ENCODE measurements at places on chromosomes 13 and 19.

GRCh38 chr13:44400736-44401135 lies 27.1 kb downstream of the SERP2 start:
- no peak for DNase-seq

- no peak for DNase-seq
Measured at GRCh38 chr13:101026736-101027398, 352.3 kb upstream of the TMTC4 start.

DNA sequence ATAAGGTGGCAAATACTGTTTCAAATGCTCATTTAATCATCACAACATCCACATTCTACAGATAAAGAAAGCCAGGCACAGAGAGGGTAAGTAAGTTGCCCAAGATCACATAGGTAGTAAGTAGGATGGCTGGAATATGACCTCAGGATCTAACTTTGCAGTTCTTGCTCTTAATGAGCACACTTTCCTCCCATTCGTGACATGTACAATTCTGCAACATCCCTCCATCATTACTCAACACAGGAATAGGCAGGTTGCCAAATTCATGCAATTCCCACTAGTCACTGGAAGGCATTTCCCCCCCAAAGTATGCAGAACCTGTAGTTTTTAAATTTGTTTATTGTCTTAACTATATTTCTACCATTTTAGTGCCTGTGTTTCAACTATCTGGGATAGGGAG lies 109.2 kb downstream of the OLFM4 start:
- DNase-seq = no peak

DNA sequence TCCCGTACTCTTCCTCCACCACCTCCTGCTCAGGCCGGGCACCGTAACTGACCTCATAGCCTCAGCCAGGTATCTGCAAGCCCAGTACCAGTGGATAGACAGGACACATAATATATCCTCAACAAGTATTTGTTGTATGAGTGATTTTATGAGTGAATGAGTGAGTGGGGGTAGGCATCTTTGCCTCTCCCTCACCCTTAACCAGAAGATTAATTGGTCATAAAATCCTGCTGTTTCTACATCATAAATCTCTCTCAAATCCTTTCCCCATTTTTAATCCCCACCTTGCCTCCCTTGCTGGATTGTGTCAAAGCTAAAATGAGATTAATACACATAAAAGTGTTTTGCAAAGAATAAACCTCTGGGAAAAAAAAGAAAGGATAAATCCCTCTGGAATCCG lies 44.4 kb upstream of the HMGB1 start:
- no peak for DNase-seq

GRCh38 chr13:29504691-29505090 lies 90.8 kb downstream of the SLC7A1 start:
- no peak for DNase-seq

DNA sequence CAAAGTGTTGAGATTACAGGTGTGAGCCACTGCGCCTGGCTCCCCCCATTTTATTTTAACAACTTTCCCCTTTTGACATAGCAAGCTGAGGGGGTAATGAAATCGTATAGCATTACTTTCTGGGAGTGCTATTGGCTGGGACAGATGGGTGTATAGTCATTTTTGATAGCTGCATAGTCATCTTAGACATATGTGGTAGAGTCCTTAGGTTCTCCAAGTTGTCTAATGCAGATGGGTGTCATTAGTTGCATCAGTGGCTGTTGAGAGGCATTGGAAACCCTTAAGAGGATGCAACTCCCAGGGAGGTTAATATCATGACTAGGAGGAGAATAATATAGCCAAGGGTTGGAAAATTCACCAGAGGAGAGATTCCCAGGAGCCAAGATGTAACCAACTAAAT lies 28.6 kb upstream of the PNMA8B start:
- DNase-seq = no peak

- DNase-seq = no peak
Measured at GRCh38 chr13:43728421-43728820, 58.4 kb downstream of the ENOX1 start.

DNA sequence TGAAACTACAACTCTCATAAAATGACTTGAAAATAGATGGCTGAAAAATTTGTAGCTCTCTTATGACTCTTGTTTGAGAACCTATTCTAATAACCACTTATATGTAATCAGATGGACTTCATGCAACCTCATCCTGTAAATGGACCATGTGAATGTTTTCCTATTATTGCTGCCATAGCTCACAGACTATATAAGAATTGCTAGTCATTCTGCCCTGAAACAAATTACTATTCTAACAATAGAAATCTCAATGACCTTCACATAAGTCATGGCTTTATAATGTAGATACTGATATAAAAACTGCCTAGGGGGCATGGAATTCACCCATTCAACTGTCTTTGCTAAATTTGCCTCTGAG lies 1111.0 kb upstream of the ATXN8OS start:
- DNase-seq = no peak

Measured in RWPE2 (cell line).